ENCODE measurements at places on chromosomes 2 and 18.

DNA sequence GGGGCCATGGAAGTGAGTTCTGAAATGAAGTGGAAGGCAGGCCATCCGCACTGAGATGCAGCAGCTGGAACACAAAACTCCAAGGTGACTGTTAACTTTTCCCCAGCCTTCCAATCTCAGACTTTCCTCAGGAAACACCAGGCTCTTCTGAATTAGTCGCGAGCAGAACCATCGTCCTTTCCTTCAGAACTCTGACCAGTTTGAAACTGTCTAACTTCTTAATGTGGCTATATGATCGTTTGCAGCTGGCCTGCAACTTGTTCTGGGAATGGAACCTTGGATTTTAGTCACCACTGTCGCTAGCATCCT lies 620 bp upstream of the RPL37A start:
- DNase-seq, result no peak

- no peak for DNase-seq
Measured at GRCh38 chr2:138626148-138626547, 124.6 kb downstream of the SPOPL start.

- no peak for DNase-seq
Measured at GRCh38 chr2:123098619-123099018, 926.5 kb upstream of the CNTNAP5 start.

- no peak for DNase-seq
Measured at GRCh38 chr2:65256054-65256453, 28.4 kb downstream of the ACTR2 start.

DNA sequence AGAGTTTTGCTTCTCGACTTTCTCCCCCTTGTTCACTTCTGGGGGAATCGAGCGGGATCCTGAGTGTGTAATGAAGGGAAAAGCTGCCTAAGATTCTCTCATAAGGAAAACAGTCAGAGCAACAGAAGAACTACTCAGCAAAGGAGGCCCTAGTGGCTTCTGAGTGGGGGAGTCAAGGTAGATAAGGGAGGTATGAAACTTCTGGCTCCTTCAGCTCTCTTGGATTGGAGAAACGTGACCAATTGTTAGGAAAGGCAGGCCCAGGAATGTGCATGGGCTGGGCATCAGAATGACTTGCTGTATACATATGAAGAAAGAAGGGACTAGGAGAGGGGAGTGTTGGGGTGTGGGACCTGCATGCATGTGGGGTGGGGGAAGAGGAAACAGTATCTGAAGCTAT lies 73.1 kb downstream of the KCNS3 start:
- DNase-seq, result no peak

GRCh38 chr2:79447463-79447862 lies 65.4 kb upstream of the CTNNA2 start:
- no peak for DNase-seq

DNA sequence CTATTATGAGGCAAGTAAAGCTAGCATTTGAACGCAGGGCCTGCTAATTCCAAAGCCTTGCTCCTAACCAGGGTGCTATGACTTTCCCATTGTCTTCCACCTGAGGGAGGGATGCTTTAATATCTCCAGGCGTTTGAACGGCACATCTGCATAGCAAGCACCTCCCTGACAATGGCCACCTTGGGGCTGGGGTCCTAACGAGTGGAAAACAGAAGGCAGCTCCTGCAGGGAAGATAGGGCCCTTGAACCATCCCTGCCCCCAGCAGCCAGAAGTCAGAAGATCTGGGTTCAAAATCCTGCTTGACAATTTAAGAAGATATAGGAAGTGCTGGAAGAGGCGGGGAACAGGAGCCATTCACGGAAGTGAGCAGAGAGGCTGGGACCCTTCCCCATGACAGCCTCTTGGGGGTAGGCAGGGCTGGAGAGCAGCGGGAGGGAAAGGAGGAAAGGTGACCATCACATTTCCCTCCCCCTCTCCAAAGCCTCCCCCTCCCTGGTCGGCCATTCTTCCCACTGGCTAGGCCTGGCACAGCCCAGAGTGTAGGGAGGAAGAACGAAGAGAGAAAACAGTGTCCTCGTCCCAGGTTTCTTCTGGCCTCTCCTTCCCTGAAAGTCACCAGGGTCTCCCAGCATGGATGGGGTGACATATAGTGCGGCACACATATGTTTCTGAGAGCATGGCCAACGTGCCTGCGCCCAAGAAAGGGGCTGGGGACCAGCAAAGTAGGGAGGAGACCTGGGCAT lies 73.5 kb downstream of the EMX1 start:
- DNase-seq, result no peak

- DNase-seq, result no peak
Measured at GRCh38 chr2:226155093-226155875, 644.3 kb downstream of the IRS1 start.

GRCh38 chr2:5507367-5507766 lies 184.8 kb upstream of the SOX11 start:
- DNase-seq, result no peak
